ENCODE measurements at places on chromosomes 4 and X.

- DNase-seq: no peak
Observed at GRCh38 chr4:185357211-185357610, 38.5 kb downstream of the LRP2BP start.

DNA sequence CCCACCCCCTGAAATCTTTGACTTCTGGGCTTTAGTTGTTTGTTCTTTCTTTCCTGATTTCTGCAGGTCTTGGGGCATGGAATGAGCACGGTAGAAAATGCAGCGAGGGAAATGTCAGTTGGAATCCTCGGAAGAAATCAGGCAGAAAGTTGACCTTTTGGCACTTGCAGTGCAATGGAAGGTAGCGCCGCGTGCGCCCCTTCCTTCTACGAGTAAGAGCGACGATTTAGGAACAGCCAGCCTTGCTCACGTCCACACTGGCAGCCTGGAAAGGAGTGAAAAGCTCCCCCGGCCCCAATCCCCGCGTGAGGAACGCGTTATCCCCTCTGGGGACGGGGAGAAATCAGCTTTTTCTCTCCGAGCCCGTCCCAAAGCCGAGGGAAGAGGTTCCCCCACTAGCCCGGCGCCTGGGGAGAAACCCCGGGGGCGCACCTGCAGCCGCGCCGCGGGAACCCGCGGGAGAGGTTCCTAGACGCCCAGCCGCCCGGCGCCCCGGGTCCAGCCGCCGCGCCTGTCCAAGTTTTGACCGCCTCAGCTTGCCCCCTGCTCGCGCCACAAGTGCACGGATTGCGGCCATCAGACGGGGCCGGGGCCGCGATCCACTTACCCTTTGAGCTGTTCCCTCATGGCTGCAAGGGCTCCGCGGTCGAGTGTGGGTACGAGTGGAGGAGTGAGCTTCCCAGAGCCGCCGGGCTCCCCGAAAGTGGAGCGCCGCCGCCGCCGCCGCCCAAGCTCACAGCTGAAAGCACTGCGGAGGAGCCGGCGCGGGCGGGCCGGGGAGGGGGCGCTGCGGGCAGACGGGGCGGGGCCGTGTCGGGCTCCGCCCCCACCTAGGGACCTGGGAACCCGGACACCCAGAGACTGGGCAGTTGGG is 194.6 kb upstream of the FTHL17 start:
- peak; percentile 14 for DNase-seq

DNA sequence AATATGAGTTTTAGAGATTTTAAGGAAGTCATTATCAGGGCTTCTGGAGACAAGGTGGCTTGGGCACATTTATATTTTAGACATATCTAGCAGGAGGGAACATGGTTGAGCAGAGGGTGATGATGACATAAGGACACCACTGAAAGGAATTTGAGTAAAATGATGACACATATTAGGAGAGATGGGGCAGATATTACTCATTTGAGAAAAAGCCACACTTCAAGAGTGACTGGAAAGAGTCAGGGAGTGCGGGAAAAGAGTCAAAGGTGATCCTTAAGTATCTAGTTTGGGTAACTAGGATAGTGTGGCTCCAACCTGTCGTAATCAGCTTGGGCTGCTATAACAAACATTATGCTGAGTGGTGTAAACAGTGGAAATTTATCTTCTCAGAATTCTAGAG is 377.7 kb downstream of the PACRGL start:
- DNase-seq: no peak

- DNase-seq: no peak
Observed at GRCh38 chr4:87109121-87109520, 111.3 kb downstream of the KLHL8 start.

DNA sequence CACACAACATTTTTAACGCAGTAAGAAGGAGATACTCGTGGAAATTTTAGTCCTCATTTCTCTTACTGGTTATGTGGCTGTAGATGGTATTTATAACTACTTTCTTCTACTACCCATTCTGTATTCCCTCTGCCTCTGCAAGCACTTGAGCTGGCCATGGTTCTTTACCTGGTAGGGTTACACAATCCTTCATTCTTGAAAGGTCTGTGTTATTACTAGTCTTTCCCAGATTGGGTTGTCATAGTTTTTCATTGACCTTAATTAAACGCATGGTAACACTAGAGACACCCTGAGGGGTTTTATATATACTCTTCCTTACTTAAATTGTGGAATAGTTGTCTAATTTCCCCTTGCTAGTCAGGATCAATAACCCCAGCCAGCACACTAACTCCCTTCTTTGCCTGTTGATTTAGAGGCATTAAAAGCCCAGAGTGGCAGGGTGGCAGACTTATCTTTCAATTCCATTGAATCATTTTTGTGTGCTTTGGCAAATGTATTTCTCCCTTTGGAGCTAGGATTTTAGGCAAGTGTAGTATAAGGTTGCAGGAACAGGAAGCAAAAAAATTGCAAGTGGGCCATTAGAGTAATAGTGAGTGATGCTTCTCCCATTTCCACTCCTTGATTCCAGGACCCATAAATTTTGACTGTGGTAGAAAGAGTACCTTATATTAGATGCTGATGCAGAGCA is 113.6 kb upstream of the EMCN start:
- DNase-seq: no peak

GRCh38 chrX:70434914-70435586 is 9.6 kb upstream of the DLG3 start:
- no peak for DNase-seq

DNA sequence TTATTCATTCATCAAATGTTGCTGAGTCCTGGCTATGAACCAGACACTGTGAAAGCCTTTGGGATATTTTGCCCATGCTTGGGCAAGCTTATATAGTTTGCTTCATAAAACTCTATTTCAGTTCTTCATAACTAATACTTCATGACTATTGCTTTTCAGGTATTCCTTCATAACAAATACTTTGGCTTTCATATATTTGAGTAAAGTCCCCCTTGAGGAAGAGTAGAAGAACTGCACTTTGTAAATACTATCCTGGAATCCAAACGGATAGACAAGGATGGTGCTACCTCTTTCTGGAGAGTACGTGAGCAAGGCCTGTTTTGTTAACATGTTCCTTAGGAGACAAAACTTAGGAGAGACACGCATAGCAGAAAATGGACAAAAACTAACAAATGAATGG is 1.7 kb upstream of the AFP start:
- DNase-seq: no peak
